Activated naive CD8-positive, alpha-beta T cell treated with anti-CD3 and anti-CD28 coated beads for 36 hours (primary cell): ENCODE measurements at places on chromosomes 6 and 20. TPM values are rescaled to one million over a fixed set of nuclear protein-coding genes. Genes with fewer than 3 reads are reported as not detected.

DNA sequence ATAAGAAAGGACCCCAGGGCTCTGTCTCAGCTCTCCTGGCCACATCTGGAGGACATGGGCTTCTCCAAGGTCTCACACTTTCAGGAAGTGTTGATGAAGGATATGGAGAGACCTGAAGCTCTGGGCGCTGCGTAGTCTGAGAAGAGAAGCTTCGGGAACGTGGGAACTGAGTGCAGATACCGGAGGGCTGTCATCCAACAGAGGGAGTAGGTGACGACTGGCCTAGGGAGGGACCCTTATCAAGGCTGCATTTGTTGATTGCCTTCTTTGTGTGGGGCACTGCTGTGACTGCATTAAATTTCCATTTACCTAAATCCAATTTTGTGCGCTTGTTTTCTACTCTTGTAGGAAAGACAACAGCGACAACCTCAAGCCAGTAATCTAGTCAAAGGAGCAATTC, 63.4 kb downstream of the PLG start:
- no peak for DNase-seq

DNA sequence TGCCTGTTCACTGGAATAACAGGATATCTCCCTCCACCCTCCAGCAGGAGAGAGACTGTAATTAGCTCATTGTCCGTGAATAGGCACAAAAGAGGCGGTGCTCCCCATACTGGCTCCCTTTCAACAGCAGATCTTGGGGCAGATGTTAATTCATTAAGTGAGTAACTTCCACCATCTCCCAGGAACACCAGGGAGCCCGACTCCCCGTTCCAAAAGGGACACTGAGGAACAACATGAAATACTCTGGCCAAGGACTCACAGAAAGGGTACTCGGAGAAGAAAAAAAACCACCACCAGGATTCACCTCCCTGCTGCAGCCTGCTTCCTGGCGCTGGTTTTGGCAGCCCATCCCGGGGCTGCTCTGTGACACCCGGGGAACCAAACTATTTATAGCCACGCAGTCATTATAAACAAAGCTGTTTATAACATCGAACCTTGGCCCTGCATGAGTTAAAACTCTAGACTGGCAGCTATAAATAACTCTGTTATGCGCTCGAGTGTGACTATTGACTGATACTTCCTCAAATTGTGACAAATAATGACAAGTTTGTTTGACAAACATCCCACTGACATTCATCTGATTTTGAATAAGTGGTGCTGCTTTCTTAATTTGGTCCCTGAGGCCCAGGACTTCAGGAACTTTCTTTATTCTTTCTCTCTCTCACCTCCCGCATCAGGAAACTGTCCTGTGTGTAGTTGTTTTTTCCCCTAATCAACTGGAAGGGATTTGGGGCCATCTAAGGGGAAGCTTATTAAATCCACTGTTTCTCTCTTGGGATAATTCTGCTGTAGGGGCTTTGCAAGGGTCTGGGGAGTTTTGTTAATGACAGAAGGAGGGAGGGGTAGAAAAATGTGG, 521.6 kb downstream of the CD83 start:
- no peak for DNase-seq

DNA sequence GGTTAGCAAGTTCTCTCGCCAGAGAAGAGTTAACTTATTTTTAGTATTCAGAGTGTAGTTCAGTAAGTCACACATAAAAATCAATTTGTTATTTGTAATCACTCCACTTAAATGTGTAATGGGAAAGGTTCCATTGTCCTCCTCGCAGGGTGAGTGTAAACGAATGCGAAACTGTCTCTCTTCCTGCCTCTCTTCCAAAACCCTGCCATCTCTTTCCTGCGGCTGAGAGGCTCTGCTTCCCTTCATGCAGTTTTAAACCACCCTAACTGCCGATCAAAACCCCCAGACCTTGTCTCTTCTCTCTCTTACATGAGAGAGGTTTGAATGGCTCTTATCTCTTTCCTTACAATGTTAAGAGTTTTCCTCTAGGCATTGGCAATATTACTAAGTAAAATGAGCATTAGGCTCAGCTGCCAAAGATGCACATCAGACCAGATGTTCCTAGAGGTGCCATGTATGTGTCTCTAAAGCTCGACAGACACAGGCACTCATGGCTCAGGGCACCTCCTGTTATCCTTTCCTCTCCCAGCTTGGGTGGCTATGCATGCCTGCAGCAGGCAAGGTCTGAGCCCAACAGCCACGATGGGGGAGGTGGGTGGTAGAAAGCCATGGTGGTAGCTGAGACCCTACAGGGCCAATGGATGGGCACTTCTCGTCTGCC, 91.2 kb downstream of the JARID2 start:
- no peak for DNase-seq

- DNase-seq: no peak
Observed at GRCh38 chr6:69584536-69584912, 212.3 kb downstream of the LMBRD1 start.

DNA sequence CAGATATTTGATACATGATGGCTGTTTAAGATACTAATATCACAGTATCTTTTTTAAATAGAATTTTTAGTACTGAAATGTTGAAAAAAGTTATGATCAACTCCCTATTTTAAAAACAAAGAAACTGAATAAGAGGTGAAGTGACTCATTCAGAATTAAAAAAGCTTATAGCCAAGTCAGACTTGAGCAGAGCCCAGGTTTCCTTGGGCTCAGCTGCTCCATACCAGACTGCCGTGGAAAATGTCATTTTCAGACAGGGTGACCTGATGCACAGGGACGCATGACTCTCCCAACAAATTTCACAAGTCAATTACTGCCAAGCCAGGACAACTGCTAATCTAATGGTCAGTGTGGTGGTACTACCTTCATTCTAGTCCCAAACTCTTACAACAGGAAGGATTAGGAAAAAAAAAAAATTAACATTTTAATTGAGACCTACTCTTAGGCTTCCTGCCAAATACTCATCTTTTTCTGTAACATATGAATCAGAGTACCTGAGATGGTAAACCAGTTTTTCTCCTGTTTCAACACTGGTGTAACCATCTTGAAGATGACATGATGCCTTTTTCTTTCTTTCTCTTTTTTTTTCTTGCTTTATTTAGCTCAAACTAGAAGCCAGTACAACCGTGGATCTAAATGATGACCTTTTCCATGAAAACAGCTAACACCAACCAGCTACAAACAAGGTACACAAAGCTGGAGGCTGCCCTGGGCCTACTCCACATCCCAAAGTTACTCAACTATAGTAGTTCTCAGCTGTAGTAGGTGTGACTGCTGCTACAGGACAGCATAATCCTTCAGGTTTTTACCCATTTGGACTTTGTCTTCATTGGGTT, 30.5 kb downstream of the SLC22A23 start:
- no peak for DNase-seq

DNA sequence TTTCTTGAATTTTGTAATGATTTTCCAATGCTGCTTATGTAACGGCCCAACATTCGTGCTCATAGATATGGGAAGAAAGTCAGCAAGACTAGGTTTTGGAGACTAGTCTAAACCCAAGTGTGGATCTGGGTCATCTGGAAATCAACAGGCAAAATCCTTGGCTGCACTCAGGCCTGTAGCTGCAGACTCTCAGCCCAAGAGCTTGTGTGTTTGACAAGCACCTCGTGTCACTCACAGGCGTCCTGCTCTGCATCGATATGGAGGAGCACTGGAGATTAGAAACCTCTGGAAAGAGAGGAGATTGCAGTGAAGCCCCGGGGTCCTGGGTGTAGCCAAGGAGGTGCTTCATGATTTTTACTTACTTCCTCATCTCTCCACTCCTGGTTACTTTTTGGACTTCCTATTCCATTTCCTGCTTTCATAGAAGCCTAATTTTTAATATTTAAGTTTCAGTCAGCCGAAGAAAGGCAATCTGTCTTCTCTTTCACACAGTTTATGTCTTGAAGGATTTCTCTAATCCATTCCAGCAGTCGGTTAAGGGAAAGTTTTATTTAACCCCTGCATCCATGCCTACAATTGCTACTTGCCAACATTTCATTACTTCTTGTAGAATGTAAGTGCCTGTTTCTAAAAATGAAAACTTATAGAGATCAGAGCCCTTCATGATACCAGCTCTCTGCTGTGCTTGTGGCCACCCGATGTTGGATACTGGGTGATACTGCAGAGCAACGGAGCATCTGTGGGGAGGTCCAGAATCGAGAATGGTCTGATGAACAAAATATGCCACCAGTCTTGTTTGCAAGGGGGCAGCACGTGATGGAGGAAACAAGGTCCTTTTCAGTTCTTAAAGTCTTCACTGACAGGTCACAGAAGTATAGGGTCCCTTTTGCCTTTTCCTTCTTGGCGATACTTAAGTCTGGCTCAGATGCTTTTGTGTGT, 296.3 kb downstream of the QKI start:
- no peak for DNase-seq

- DNase-seq: no peak
Observed at GRCh38 chr20:23368316-23369071, 6.5 kb downstream of the GZF1 start.

GRCh38 chr6:32214126-32214525, 9.7 kb downstream of the NOTCH4 start:
- DNase-seq: no peak

- DNase-seq: no peak
Observed at GRCh38 chr6:125077453-125077852, 76.1 kb upstream of the TPD52L1 start.

- no peak for DNase-seq
Observed at GRCh38 chr6:13847326-13848050, 33.1 kb upstream of the MCUR1 start.

DNA sequence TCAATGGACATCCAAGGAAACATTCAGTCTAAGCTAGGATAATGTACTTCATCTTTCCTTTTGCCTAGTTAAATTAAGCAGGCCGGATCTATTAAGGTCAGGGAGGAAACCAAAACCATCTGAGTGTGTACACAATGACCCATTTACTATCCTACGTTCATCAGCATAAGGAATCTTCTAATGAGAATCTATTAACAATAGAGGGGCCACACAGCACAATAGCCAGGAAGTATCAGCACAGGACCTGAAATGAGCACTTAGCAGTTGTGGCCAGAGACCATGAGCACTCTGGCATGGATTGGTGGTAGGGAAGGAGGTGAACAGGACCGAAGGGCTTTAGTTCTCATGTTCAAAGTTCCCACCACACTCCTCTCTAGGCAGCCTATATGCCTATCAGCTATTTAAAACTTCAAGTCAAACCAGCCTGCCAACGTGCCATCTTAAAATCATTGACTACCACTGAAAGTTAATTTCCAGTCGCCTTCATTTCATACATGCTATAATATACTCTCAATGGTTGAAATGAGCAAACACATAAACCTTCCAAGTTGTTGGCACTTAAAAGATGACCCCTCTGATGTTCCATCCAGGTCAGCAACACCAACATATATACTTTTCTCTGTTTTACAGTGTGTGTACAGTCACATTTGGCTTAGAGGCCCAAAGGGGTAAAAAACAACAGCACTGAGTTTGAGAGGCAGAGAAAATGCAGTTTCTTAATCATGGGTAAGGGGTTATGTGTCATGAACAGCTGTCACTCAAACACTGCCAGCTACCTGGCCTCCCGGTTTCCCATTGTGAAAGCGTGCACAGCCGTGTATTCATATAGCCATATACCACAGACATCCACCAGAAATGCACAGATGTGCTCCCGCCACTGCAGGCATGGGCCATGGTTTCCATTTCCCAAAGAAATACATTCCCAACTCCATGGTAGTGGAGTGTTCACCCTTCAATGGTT, 184.3 kb downstream of the TBXT start:
- DNase-seq: no peak

GRCh38 chr6:109237077-109237985, 142.0 kb downstream of the CEP57L1 start:
- no peak for DNase-seq

GRCh38 chr6:3449750-3450305, 7.0 kb downstream of the SLC22A23 start:
- no peak for DNase-seq

DNA sequence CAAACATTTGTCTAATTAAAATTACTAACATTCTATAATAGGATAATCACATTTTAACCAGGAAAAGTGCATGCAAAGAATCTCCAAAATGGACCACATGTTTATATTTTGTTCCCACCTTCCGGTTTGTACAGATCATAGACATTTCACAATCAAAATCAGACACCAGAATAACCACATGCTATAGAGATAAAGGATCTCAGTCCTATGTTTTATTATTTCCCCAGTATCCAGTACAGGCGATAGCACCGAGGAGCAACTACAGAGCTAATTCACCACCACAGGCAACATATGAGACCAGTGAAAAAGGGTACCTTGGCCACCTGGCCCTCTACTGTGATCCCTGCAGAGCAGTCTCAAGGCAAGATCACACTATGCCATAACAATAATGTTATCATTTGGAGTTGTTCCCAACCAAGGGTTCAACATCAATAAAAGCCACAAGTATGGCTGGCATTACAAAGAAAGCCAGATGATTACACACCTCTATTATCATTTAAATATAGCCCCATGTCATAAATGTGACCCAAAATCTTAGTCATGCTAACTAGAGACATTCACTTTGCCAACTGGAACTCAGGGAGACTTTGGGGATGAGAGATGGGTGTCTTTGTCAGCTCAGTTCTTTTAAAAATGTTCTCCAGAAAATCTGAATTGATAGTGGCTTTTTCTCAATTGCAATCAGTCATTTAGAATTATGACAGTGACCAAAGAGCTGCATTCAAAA, 46.7 kb downstream of the RALGAPA2 start:
- DNase-seq: no peak

GRCh38 chr20:62549499-62550086, 73.8 kb upstream of the GATA5 start:
- DNase-seq: no peak

- no peak for DNase-seq
Observed at GRCh38 chr6:169555971-169556617, 145.7 kb downstream of the WDR27 start.

GRCh38 chr6:135488023-135488422, 9.5 kb downstream of the AHI1 start:
- DNase-seq: no peak

- DNase-seq: no peak
Observed at GRCh38 chr20:38727607-38728190, 3.4 kb downstream of the SLC32A1 start.

DNA sequence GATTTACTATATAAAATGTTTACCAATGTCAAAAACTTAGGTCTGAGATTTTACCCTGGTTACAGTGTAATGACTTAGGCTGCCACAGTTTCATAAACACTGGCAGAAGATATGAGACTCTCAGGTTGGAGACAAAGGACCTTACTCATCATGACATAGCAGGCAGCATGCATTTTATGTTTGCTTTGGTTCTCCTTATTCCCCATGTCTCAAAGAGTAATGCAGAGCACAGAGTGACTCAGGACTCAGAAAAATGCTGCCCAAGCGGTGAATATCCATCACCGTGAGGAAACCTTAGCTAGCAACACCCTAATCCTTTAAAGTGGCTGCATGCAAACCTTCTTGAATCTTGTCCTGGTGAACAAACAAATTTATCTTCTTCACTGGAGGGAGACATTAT, 112.1 kb upstream of the EYS start:
- DNase-seq: no peak

GRCh38 chr6:4961322-4962168, 42.3 kb downstream of the RPP40 start:
- DNase-seq: no peak

- DNase-seq: no peak
Observed at GRCh38 chr6:20360471-20361119, 41.1 kb upstream of the E2F3 start.

- DNase-seq: no peak
Observed at GRCh38 chr6:75283907-75284631, 523 bp downstream of the TMEM30A start.

- no peak for DNase-seq
Observed at GRCh38 chr6:121697921-121698320, 262.5 kb downstream of the GJA1 start.

The KATNA1 gene
- total RNA-seq: 23.2 TPM

The HFE gene
- total RNA-seq: 0.76 TPM
